Posterior cingulate gyrus (tissue), 11 donors: ENCODE measurements at places on chromosomes 12 and 14.

DNA sequence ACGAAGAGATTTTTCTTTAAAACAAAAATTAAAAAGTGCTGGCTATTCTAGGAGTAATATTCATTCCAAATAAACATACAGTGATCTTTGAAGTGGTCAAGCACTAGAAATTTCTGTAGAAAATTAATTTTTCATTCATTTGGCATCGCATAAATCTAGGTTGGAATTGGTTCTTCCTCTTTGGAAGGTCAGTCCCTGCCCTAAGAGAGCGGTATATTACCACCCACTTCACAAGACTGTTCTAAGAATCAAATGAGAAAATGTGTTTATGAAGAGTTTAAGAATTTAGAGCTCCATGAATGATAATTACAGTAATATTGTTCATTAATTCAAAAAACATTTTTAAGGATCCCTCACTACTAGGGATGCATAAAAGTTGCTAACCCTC lies 444 bp upstream of the GEMIN2 start:
- DNase-seq, result no peak

DNA sequence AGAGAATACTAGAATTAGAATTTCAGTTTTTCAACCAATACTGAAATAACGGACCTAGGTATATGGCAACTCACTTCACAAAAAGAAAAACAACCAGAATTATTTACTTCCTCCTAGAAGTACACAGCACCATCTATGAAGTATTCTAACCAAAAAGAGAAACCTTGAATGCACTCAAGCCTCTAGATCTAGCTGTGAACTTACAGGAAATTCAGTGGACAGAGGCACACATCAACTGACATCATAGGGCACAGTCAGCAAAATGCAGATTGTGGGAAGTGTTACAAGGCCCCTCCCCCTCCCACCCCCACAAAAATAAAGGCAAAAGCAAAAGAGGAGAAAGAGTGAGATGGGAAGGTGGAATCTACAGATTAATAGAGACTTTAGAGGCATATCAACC lies 102.4 kb downstream of the TMTC1 start:
- DNase-seq, result no peak

DNA sequence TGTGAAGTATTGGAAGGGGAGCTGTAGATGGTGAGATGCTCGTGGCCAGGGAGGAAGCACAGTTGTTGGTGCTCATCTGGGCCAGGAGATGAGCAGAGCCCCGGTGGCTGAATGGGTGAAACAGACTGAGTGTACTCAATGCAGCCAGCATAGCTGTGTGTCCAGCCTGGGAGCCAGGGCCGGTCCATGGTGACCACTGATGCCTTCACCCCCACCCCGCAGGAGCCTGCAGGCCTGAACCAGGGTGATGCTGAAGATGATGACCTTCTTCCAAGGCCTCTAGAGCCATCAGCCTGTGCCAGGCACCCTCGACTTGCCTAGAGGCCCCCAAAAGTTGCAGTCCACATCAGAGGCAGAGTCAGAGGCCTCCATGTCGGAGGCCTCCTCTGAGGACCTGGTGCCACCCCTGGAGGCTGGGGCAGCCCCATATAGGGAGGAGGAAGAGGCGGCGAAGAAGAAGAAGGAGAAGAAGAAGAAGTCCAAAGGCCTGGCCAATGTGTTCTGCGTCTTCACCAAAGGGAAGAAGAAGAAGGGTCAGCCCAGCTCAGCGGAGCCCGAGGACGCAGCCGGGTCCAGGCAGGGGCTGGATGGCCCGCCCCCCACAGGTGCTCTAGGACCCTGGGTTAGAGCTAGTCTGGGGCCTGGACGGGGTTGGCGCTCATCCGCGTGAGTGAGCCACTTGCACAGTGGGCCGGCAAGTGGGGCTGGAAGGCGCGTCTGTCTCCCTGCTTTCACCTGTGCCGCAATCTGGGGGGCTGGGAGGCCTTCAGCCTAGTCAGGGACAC lies 3.0 kb downstream of the TNFAIP2 start:
- no peak for DNase-seq

DNA sequence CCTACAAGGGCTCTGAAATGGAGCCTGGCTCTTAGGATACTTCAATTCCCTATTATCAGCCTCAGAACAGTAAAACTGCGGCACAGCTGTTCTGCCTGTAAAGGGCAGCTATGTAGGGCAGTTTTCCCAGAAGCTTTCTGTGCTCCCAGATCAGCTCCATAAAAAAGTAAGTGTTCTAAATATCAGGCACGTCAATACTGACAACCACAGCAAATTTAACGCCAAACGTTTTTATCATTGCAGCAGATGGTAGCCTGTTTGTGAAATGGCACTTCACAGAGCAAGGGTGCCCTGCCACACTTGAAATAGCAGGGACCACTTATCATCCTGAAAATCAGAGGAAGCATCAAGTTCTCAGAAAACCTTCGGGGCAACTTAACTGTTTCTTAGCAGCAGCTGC lies 54.8 kb upstream of the PTHLH start:
- DNase-seq, result no peak

DNA sequence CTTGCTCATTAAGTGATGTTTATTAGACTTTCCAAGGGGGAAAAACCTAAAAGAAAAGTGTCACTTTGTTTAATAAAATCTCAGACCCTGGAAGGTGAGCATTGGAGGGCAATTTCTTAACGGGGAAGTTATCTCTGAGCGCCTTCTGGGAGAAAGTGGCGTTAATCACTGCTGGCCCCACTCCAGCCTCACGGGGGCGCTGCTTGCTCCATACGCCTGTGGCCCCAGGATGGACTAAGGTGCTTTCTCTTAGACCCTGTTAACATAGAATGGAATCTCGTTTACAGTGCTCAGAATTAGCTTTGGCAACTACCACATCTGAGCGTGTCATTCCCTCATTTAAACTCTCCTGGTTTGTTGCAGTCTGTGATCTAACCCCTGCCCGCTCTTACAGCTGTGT lies 16.4 kb upstream of the PRIMA1 start:
- no peak for DNase-seq

GRCh38 chr14:93532541-93532940 lies 101.8 kb downstream of the UNC79 start:
- no peak for DNase-seq

DNA sequence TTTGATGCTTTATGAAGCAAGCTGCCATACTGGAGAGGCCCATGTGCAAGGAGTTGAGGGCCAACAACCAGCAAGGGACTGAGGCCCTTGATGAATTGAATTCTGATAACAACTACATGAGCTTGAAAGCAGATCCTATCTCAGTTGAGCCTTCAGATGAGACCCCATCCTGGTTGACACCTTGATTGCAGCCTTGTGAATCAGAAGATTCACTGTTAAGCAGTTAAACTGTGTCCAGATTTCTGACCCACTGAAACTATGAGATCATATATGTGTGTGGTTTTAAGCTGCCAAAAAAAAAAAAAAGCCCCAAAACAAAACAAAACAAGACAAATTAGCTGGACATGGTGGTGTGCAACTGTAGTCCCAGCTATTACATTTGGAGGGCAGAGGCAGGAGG lies 42.1 kb downstream of the GPR19 start:
- no peak for DNase-seq

GRCh38 chr14:105999361-106000028 lies 473.1 kb downstream of the TMEM121 start:
- peak; percentile 20 for DNase-seq

- DNase-seq, result no peak
Observed at GRCh38 chr14:101511199-101511598, 50.1 kb upstream of the DIO3 start.

DNA sequence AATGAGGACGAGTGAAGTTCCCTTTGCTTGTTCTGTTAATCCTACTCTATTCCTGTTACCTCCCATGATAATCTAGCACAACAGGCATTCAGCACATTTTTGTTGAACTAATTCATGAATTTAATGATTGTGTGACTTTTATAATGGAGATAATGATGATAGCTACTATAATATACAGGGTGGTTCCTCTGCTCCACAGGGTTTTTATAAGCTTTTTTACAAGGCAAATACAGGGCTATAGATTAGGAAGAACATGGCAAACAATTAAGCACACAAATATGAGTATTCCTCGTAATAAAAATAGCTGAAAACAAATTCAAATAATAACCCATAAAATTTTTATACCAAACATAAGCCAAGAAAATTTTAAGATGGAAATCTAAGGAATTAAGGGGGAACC lies 145.6 kb upstream of the TMTC1 start:
- no peak for DNase-seq

DNA sequence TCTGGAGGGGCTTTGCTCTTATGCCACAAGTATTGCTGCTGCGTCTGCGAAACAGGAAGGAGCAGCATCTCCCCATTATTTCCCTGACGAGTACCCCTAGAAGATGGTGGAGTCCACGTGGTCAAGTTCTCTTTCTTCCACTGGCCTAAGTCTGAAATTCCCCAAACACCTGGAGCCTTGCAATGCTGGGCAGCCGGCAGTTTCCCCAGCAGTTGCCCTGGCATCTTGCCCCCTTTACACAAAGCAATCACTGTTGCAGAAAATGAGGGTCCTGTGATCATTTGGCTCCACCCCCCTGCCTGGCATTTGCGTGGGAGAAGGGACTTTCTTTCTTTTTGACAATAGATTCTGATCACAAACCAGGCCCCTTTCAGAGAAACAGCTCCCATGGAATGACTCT lies 56.9 kb downstream of the FOS start:
- DNase-seq, result peak; percentile 61

DNA sequence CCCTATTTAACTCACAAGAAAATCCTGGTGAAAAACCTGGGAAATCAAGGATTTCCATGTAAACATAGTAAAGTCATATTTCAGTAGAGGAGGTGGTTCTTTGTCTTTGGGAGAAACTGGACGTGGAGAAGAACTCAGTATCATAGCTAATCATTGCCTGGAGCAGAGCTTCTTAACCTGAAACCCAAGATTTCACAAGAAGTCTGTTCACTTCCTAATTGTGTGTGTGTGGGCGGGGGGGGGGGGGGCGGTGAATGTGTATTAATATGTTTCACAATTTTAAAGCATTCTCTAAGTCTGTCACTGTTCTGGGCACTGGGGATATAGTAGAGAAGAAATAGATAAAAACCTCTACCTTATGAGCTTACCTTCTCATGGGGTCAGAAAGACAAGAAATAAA lies 96.7 kb upstream of the PPP4R3A start:
- DNase-seq, result no peak
